ENCODE measurements at places on chromosomes 2 and 18. TPM values are rescaled to one million over a fixed set of nuclear protein-coding genes. Genes with fewer than 3 reads are reported as not detected.

The NAT8 gene
- not detected for total RNA-seq

The BBS5 gene
- 7.3 TPM for total RNA-seq

The CREG2 gene
- total RNA-seq, result 0.25 TPM

The INPP5D gene
- total RNA-seq, result 0.98 TPM

The ASXL3 gene
- not detected for total RNA-seq

The KIAA2012 gene
- total RNA-seq, result not detected

The OSBPL1A gene
- 80.4 TPM for total RNA-seq

The SLC19A3 gene
- 1.6 TPM for total RNA-seq

The IL37 gene
- total RNA-seq, result not detected

The STON1 gene
- total RNA-seq, result 24.6 TPM

The DSC3 gene
- 0.09 TPM for total RNA-seq

The AP1S3 gene
- total RNA-seq, result 16.8 TPM

The PTPN4 gene
- 11.5 TPM for total RNA-seq

The PFN4 gene
- total RNA-seq, result 1.7 TPM

The TTN gene
- 5.5 TPM for total RNA-seq
